ENCODE measurements at places on chromosomes 1 and 21.

- DNase-seq: no peak
Measured at GRCh38 chr1:44212355-44213221, 683 bp upstream of the DMAP1 start.

DNA sequence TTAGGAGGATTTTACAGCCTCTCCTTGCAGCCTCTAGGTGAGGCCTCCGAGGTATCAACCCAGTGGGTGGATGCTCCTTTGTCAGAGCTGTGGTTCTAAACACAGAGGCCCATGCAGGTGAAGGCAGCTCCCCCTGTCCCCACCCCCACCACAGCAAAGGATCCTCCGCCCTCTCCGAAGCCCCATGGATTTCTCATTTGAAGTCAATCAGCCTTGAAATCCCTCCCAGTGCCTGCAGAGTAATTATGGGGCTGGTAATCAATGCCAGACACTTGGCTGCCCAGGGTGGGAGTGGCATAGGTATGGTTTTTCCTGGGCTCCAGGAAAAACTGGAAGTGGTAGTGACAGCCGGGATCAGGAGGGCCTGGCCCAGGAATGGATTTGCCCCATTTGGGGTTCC lies 119.5 kb upstream of the CSF3R start:
- no peak for DNase-seq

GRCh38 chr1:84611796-84612195 lies 37.6 kb upstream of the CTBS start:
- DNase-seq: no peak

- no peak for DNase-seq
Measured at GRCh38 chr1:78825561-78825960, 175.9 kb downstream of the IFI44 start.

DNA sequence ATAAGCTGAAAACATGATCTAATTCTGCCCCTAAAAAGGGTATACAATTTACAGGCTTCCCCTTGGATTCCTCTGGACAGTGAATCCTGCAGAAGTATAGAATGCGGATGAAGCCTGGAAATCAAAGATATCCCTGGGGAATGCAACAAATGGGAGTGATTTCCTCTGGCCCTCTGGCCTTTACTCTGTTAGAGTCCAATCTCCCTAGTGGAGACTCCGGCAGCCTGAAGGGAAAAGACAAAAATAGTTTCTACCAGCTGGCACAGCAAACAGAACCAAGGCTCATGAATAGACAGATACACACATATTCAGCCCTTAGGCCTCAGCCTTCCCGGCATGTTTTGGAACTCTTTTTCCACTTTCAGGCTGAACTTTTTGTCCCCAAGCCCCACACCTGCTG lies 3.9 kb upstream of the LRRC52 start:
- no peak for DNase-seq

GRCh38 chr21:36663033-36663855 lies 35.7 kb upstream of the SIM2 start:
- no peak for DNase-seq

DNA sequence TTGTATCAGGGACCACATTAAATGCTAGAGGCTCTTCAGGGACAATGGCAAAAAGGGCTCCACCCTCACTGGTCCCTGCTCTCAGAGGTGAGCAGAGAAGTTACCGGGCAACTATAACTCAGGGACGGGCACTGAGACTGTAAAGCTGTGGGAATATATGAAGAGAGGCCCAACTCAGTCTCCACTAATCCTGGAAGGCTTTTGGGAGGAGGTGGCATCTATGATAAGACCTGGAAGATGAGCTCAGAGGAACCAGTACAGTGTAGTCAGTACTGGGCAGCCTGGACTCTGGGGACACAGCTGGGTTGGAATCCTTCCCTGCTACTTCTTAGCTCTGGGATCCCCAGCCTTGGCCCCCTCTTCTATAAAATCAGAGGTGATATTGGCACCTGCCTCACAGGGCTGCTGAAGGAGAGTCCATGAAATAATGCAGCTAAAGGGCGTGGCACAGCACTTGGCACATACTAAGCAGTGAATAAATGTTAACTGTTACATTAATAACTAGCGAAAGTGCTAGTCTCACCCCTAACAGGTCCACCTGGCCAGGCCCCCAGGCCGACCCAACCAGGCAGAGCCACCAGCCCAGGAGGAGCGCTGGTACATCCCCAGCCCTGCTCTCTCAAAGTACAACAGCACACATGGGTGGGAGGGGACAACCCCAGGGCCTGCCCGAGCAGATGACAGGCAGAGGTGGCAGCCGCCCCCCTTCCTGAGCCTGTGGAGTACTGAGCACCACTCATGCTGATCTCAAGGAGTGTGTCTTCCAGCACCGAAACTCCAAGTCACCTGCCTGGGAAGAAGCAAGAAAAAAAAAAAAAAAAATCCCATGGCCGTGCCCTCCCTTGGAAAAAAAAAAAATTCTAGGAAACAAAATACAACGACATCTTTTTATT lies 62.7 kb downstream of the CASZ1 start:
- DNase-seq: no peak

Measured in RPMI8226 (cell line).